ENCODE measurements at places on chromosomes 5 and 9.

- DNase-seq = no peak
Observed at GRCh38 chr5:126488443-126489065, 65.3 kb downstream of the GRAMD2B start.

DNA sequence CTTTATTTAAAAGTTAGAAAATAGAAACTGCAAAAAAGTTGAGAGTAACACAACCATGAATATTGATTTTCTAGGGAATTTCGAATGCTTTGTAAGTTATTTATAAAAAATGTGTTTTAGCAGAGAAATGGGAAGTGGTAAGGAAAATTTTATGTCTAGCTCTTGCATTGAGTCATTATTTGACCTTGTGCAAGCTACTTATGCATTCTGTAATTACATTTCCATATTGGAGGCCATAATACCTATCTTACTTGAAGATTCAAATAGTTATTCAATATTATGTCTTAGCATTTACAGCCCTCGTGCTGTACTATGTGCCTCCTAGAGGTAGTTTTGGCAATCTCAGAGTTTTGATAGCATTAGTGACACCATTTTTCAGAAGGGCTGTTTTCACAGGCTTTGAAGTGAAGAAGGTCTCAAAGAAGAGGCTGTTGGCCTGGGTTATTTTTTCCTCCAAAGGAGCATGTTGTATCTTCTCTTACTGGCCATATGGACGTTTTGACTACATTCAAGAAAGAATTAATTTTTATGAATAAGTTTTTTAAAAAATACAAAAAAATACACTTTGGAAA, 7.4 kb upstream of the DAP start:
- DNase-seq = no peak

GRCh38 chr5:98004463-98004862, 769.0 kb upstream of the RGMB start:
- no peak for DNase-seq

DNA sequence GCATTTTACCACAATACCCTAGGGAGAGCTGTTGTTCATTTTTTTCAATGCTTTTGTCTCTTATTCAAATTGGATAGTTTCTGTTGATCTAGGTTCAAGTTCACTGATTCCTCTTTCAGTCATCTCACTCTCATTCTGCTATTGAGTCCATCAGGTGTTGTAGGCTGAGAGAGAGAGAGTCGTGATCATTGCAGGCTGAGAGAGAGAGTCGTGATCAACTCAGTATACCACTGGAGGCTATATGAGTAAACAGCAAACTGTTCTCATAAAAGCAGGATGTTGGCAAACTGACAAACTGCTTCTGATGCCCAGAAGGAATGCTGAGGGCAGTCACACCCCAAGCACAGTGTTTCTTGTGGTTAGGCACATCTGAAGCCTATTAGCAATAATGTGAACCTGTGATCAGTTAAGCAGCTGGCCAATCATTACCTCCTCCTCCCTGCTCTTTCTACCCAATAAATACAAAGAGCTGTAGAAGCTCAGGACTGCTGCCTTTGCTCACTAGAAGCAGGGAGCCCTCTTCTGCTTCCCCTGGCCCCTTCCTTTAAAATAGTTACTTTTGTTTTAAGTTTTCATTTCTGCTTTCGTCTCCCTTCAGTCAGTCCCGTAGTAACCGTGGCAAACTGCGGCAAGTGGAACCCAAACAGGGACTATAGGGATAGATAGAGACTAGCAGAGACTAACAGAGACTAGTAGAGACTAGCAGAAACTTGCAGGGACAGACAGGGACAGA, 476.1 kb upstream of the ACO1 start:
- DNase-seq = no peak

GRCh38 chr5:147554261-147554817, 44.5 kb upstream of the DPYSL3 start:
- DNase-seq = no peak

DNA sequence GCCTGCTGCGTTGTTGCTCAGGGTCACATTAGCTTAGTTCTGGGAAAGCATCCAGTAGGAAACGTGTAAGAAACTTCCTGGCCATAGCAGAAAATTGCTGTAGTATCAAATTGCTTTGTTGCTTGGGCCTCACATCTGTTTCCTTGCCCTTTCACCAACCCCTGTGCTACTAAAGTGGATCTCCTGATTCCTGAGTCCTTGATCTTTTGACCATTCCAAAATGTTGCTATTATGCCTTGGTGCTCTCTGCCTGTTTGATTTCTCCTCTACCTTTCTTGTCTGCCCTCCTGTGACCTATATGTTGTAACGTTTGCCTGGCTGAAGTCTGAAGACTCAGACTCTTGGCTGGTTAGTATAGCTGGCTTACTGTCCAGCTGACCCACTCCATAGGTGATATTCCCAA, 350.5 kb downstream of the ADGRV1 start:
- DNase-seq = no peak

DNA sequence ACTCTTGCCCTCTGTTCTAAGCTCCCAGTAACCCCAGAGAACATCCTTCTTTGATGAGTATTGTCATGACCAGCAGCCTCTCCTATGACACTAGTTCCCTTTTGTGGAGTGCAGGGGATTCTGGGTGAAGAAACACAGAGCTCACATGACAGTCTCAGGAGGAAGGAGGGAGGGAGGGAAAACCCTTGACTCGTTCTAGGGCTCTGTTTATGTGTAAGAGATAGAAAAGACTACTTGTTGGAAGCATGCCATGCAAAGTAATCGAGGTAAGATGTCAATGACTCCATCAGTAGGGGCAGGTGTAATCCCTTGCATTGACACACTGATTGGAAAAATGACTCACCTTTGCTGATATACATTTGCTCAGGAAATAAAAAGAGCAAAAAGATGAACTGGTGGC, 190.2 kb upstream of the ELL2 start:
- no peak for DNase-seq

DNA sequence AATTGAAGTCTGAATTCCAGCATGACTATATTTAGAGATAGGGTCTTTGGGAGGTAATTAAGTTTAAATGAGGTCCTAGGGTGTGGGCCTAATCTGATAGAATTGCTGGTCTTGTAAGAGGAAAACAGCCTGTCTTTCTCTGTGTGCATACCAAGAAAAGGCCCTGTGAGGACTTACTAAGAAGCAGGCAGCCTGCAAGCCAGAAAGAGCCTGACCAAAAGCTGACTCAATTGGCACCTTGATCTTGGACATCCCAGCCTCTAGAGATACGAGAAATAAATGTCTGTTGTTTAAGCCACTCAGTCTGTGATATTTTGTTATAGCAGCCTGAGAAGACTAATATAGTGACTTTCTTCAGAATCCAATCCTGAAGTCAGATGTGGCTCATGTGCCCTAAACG, 14.6 kb downstream of the ARL14EPL start:
- DNase-seq = no peak

DNA sequence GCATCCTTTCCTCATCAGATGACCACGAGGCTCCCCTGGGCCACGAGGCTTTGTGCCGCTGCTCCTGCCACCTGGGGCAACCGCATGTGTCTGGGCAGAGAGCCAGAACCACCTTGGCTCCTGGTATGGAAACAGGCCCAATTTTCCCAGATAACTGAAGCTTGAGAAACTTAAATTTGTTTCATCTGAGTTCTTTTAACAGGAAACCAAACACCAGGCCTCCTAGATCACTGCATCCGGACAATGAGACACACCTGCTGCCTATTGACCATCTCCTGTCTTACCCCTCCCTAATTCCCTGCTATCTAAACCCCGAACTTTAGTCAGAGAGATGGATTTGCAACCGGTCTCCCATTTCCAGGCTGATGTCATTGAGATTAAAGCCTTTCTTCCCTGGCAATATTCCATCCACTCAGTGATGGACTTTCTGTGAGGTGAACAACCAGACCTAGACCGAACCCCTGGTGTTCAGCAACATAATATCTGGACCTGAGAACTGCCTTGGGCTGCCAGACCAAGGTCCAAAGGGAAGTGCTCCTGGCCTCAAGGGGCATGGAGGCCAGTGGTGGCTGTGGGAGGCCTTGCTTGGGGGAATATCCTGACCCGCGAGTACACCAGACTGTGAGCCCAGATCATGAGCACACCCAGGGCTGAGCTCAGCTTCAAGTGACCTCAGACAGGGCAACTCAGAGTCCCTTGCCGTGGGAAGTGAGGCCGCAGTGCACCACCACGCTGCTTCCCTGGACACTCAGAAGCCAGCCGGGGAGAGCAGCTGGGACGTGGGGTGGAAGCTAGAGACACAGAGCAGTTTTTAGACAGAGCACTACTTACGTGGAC, 199.7 kb downstream of the HSPA4 start:
- DNase-seq = no peak

DNA sequence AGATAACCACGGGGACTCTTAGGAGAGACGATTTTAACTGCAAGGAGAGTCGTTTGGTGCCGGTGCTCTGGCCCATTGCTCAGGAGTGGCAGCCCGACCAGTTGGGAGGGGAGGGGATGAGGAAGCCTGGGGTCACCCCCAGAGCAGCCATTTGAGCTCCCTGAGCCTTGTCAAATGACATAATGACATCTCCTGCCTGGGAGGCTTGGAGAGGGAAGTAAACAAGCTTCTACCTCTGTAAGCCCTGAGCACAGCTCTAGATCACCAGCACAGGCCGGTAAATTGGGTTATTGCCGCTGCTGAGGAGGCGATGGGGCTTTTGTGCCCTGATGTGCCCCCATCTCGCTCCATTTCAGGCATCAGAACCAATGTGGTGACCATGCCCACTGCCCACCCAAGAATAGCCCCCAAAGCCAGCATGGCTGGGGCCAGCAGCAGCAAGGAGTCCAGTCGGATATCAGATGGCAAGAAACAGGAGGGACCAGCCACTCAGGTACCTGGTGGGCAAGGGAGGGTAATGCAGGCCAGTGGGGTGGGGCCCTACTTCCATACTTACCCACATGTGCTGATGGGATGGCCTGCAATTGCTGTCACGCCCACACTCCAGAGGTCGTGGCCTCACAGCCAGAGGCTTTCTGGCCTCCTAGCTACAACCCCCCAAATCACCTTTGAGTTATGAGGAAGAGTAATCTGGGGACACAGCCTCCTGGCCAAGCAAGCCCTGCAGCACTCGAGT, 23.0 kb downstream of the CD74 start:
- no peak for DNase-seq

DNA sequence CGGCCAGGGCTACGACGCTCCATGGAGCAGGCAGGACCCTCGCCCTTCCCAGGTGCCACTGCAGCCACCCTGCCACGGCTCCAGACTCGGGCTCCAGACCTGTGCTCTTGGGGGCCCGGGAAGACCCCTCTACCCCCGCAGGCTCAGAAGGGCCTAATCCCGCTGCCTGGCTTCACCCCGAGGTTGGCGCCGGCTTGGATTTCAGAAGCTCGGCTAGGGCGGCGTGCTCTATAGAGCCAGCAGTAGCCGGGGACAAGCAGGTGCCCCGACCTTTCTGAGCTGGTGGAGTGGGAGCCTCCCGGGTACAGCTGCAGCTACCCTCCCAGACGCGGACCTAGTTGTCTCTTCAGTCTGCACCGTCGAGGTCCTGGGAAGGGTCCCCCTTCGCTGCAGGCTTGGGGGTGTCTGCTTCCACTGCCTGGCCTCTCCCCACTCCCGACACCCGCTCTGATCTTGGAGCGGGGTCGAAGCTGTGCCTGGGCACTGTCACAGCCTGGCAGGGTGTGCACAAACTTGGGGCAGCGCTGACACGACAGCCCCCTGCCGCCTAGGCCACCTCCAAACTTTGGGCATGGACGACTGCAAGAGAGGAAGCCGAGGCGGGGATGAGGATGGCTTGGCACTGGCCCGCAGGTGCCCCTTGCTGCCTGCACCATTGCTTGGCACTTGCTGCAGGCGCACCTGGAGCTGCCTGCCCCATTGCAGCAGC, 1366.1 kb upstream of the CDH9 start:
- no peak for DNase-seq

DNA sequence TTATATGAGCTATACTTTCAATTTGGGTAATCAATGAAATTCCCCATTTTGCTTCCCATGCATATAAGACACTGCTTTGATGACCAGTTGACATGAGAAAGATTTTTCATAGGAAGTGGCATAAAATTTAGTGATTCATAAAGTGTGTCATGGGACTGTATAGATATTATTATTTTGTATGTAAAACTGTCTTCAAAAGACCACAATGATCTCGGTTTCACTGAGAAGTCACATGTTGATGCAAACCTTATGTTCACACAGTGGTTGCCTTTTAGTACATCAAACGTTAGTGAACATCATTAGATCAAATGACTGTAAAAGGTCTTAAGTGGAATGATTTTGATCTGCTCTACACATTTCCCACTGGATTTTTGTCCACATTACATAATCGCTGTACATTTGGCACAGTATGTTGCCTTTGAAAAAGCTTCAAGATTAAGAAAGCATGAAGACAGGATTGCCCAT, 349.2 kb upstream of the MEF2C start:
- DNase-seq = peak; percentile 34

GRCh38 chr5:82054004-82054710, 82.3 kb downstream of the ATG10 start:
- no peak for DNase-seq

- no peak for DNase-seq
Observed at GRCh38 chr9:21053851-21054250, 22.4 kb upstream of the HACD4 start.

DNA sequence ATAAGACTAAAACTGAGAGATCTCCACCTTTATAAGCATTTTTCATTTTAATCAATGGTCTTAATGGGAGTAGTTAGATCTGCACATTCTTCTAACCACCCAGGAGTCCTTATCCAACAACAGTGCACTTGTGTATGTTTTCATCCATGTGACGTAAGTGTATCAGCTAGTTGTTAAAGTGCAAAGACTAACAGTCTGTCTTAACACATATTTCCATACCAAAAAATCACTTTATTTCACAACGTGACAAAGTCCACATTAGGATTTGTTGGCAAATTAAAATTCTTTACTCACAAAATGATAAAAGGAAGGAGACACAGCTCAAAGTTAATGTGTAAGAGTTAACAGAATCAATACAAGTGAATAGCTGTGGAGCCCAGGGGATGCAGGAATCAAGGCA, 1.9 kb upstream of the SMC2 start:
- DNase-seq = no peak

GRCh38 chr5:148953711-148954110, 109.2 kb downstream of the SH3TC2 start:
- DNase-seq = no peak

DNA sequence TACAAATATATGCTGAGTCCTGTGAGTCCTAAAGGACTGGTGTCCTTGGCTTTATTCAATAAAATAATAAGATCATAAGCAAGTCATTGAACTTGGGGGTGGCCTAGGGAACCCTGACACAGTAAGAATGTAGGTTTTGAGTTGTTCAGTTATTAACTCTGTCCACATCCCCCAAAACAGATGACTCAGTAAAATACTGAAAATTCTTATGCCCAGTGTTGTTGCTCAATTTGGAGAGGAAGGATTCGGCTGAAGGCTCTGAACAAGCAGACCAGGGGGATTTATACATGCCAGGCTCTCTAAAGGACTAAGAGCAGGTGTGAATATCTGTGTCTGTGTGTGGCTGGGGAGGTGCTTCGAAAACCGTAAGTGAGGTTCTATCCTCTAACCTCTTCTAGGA, 173.7 kb downstream of the RMI1 start:
- DNase-seq = no peak

- no peak for DNase-seq
Observed at GRCh38 chr9:96156171-96156974, 145.6 kb downstream of the HSD17B3 start.

- DNase-seq = no peak
Observed at GRCh38 chr9:87869082-87869481, 13.6 kb upstream of the SPATA31E1 start.
